Activated naive CD4-positive, alpha-beta T cell treated with anti-CD3 and anti-CD28 coated beads for 36 hours (primary cell): ENCODE measurements at places on chromosomes 5 and 9. TPM values are rescaled to one million over a fixed set of nuclear protein-coding genes. Genes with fewer than 3 reads are reported as not detected.

DNA sequence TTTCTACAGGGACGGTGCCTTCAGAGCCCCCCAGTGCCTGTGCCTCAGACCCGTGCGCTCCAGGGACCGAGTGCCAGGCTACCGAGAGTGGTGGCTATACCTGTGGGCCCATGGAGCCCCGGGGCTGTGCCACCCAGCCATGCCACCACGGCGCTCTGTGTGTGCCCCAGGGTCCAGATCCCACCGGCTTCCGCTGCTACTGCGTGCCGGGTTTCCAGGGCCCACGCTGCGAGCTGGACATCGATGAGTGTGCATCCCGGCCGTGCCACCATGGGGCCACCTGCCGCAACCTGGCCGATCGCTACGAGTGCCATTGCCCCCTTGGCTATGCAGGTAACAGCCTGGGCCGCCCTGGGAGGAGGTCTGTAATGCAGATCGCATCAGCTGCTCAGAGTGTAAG is 6.9 kb downstream of the CRB2 start:
- DNase-seq, result no peak

GRCh38 chr9:7784472-7784871 is 15.1 kb downstream of the DMAC1 start:
- no peak for DNase-seq

DNA sequence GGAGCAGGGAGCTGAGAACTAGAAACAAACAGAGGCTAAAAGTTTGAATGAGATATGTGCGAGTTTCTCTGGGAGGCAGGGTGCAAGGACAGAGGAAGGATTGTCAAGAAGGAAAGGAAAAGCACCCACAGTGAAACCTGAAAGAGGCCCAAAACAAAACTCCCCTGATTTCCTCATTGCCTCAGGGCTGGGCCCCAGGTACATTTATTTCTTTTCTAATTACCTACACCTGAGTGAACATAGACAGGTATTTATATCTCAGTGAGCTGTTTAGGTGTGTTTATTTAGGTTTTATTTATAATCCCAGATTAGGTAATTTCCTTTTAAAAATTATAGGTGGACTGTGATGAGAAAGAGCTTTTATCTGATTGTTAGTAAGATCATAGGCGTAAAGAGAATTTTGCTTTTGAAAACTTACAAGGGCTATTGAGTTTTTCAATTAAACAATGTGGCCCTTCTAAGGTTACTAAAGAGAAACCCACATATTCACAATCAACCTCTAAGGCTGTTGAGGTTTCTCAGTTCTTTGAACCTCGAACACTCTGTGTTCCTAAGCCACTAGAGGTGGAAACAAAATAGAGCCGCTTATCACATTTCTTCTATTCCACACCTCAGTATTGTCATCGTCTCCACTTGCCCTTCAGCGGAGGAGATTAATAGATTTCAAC is 344.8 kb downstream of the ZNF608 start:
- no peak for DNase-seq

TMEM232 gene
- total RNA-seq, result 0.31 TPM

DNA sequence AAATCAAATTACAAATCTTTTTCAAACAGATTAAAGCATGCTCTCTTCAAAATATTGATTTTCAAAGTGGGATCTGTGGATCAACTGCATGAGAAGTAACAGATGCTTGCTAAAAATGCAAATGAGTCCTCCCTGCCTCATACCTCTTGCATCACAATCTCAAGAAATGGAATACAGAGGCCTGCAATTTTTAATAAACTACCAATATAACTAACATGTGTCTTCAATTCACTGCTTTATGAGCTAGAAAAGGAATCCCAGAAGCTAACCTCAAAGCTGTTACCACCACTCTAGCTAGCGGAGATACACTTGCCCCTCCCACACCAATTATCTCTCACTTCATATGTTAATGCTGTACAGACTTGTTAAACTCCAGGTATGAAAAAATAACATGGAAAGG is 9.6 kb downstream of the OR13C5 start:
- no peak for DNase-seq
